ENCODE measurements at places on chromosomes 6 and 20.

DNA sequence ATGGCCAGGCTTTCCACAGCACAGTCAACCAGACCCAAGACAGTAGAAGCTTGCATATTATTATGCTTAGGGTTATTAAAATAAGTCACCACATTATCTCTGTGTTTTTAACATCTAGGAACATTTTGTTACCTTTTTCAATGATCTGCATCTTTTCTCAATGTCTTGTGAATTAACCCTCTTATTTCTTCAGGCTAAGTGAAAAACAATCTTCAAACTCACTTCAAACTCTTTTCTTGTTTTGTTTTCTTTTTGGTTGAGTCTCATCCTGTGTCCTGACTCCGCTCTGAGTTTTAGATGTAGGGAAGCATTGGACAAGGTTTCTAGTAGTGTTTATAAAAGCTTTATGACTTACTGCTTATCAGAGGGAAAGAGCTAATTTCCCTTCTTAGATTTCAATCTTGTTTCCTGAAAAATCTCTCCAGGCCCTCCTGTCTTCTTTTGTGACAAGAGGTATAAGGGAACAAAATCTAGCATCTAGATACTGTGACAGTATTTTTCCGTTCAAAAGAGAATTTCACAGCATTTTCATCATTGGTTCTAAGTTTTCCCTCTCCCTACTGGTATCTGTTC, 26.2 kb downstream of the NOX3 start:
- DNase-seq = no peak

DNA sequence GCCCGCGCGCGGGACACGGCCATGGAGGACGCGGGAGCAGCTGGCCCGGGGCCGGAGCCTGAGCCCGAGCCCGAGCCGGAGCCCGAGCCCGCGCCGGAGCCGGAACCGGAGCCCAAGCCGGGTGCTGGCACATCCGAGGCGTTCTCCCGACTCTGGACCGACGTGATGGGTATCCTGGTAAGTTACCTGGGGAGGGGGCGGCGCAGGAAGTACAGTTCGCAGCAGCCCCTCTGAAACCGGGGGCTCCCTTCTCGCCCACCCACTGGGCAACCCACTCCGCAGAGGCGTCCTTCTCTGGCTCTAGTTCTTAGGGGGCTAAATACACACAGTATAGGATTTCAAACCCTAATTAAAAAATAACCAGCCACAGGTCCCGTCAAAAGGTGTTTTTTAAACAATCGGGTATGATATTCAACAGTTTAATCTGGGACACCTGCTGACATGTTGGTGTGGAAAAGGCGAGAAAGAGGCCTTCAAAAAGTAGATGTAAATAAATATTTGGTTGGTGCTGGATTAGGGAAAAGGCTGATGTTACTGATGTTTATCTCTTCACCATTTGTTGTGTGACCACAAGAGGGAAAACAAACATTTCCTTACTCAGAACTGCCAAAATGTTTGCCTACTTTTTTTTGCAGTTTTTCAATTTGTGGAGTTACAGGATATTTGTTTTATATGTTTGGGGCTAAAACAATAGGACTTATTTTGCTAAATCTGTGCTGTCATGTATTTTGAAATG, 577 bp downstream of the SASH1 start:
- DNase-seq = no peak

DNA sequence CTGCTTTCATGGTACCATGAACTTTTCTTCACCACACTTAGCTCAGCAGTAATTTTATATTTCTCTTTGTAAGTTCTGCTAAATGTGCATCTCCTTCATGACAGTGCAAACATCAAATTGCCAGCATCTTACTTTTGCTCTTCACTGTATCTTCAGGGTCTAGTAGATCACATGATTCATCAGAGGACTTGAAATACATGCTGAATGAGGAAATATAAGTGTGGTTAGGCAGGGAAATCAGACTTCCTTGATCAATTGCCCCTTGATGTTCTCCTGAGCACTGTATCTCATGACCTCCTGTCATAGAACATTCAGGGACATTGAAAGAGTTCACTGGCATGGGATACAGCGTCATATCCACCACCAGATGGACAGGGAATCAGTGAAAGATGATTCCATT, 25.3 kb upstream of the POLR1H start:
- no peak for DNase-seq

GRCh38 chr6:36201612-36202011, 5.1 kb downstream of the BRPF3 start:
- no peak for DNase-seq

DNA sequence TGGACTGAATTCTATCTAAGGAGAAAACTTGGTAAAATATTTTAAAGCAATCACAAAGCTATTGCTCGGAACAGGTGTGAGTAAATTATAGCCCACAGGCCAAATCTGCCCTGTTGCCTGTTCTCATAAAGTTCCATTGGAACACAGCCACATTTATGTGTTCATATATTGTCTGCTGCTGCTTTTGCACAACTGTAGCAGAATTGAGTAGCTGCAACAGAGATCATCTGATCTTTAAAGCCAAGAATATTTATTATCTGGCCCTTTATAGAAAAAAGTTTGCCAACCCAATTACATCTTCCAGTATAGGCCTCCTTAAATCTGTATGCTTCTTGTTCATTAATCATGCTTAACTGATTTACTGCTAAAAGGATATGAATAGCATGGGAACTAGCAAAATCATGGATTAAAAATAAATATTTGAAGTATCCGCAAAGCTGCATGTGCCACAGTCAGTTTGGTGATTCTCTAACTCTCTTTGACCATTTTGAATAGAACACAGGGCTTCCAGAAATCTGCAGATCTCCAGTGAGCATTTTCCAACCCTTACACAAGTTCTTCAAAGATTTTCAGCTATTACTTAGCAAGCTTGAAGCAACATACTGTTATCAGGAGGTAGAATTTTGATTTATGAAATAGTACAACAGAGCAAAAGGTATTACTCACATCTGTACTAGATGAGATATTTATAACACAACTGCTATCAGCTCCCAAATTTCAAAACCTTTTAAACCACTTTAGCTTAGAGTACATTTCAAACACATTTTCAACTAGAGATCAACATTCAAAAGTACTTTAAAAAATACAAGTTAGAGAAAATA, 312.6 kb upstream of the ID4 start:
- no peak for DNase-seq

DNA sequence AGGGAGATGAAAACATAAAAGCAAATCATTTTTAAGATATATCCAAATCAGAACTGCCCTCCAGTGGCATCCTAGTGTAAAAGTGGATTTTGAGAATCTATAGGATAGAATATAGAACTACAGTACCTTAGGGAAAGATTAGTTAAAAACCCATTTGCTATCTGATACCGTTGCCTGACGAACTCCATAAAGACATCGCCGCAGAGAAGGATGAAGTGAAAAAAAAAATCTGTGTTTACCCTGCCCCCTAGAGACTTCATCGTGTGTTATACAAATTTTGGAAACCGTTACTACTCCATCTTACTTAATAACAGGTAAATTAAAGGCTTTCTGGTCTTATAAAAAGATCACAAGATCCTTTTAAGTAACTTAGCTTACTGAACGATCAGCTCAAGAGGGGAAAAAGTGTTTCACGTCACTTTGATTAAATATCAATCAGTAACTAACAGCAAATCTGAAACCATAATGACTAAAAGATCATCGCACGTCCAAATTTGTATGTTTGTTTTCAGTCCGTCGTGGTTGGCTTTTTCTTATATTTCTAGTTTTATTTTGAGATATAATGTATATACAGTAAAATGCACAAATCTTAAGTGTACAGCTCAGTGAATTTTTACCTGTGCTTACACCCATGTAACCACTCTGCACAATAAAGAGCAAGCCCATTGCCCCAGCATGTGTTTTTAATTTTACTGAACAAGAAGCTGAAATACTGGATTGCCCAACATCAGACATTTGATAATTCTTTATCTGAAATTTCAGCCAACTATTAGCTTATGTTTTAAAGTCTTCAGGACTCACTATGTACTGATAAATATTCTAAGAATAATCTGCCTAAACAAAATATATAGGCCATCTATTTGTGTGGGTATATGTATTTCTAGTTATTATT, 881 bp upstream of the MCM3 start:
- no peak for DNase-seq

- DNase-seq = no peak
These were observed 142.7 kb downstream of the DNAH8 start for GRCh38 chr6:38857815-38858214.

DNA sequence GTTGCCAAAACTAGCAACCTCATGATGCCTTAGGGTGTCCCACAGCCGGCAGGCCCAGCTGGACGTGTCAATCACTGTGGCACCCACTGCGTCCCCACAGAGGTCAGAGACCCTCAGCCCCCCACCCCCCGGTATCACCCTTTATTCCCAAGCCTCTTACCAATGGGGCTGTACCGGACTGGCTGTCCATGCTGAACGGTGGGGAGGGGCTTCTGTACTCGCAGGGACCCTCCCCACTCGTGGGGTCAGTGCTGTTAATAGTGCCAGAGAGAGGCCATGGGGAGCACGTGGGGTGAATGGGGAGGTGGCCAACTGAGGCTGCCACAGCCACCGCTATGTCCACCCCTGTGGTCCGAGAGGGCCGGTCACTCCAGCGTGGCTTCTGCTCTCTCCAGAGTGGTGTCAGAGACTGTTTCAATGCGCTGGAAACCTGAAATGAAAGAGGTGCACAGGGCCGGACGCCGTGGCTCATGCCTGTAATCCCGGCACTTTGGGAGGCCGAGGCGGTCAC, 68.6 kb downstream of the THBS2 start:
- DNase-seq = no peak

DNA sequence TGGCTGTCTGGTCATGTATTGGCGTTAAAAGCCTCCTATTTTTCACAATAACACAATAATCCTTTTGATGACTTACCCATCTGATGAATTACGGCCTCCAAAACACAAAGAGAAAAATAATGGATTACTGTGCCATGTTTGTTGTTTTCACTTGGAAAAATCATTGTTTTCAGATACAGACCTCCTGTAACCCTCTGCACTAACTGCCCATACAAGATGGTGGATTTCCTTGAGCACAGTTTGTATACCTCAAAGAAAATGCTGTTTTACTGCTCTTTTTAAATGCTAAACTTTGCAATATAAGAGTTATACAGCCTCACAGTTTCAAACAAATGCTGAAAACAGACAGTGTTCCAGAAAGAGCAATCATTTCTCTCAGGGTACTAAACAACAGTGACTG, 61.0 kb downstream of the SMLR1 start:
- no peak for DNase-seq

DNA sequence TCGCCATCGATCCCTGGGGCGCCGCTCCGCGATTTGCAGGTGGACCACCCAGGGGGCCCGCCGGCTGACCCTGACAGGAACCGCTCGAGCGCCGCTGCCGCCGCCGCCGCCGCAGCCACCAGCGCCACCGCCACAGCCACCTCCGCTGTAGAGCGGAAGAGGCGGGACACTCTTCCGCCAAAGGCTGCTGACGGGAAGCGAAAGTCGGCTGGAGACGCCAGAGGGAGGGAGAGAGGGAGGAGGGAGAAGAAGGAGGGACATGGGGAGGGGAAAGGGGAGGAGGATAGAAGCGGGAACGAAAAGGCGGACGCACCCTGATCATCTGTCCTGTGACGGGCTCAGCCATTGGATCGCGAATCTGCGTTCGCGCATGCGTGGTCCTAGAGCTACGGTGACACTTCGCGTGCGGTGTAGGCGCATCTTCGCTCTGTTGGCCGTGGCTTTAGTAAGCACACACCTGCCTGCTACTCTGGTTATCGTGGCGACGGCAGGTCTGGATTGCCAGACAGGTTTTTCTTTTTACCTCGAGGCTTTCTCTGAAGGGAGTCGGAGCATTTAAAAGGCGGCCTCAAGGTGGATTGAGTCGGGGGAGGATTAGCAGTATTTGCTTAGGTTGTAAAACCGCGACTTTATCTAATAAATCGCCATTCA, at the start of gene TMEM30A:
Gene TMEM30A (minus strand): TSS at position 161 of the 651 bp plus-strand sequence. CDS start 154 bp downstream, at position 7.
- DNase-seq = peak; percentile 99

GRCh38 chr6:134416418-134417154, 98.7 kb upstream of the SGK1 start:
- DNase-seq = peak; percentile 61

DNA sequence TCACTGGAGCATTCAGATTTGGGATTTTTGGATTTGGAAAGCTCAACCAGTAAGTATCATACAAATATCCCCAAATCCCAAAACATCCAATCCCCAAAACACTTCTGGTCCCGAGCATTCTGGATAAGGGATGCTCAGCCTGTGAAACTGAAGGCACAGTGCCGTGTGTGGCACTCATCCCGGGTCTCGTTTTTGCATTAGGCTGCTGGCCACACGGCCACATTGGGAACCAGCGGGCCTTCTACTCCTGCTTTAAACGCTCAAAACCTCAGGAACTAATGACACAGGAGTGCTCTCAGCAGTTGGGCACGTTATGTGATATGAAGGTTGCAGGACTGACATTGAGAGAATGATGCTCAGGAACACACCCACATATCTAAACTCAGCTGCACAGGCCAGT, 35.6 kb downstream of the PSMG4 start:
- DNase-seq = no peak

GRCh38 chr6:109701774-109702173, 10.7 kb downstream of the FIG4 start:
- DNase-seq = no peak

- DNase-seq = no peak
These were observed 144.5 kb downstream of the SMOC2 start for GRCh38 chr6:168585441-168585840.

- DNase-seq = no peak
These were observed 14.0 kb downstream of the RBL1 start for GRCh38 chr20:37081717-37082289.

DNA sequence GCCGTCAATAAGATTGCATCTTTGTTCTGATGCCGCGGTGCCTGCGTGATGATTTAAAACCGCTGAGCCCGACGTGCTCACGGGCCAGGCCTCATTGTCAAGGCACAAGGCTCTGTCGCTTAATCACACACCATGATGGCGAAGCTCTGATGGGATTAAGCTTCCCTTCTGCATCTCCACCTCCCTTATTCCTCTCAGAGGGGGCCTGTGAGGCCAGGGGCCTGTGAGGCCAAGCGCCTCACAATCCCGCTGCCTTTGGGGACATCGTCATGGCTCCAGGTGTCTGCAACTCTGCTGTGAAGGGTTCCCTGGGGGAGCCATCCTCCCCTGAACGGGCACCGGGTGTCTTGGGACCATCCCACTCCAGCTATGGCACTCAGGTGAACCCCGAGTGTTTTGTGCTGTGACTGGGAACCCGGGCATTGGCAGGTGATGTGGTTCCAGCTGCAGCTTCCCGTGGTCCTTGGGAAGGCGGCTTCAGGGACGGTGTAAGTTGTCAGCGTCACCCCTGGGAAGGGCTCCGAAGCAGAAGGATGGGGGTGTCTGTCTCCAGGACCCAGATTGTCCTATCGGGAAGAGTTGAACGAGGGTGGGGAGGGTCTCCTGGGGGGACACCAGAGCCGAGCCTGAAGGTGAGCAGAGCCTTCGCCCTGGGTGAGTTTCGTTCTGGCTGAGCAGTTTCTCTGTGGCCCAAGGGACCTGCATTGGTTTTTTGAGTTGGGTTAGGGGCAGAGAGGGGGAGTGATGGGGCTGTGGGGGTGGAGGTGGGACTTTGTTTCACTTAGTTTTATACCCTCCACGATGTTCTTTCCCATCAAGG, 18.0 kb upstream of the BHLHE23 start:
- DNase-seq = no peak

GRCh38 chr20:43520074-43520630, 12.7 kb downstream of the L3MBTL1 start:
- DNase-seq = no peak
